ENCODE measurements at places on chromosomes 5 and 9.

- DNase-seq: no peak
Observed at GRCh38 chr5:148961261-148962199, 101.3 kb downstream of the SH3TC2 start.

- DNase-seq: no peak
Observed at GRCh38 chr9:16028548-16028947, 475.7 kb downstream of the CCDC171 start.

- DNase-seq: no peak
Observed at GRCh38 chr5:154047324-154047723, 8.6 kb downstream of the MFAP3 start.

- no peak for DNase-seq
Observed at GRCh38 chr5:127431977-127432585, 85.4 kb upstream of the PRRC1 start.

- DNase-seq: no peak
Observed at GRCh38 chr5:169970339-169970738, 10.0 kb downstream of the INSYN2B start.

DNA sequence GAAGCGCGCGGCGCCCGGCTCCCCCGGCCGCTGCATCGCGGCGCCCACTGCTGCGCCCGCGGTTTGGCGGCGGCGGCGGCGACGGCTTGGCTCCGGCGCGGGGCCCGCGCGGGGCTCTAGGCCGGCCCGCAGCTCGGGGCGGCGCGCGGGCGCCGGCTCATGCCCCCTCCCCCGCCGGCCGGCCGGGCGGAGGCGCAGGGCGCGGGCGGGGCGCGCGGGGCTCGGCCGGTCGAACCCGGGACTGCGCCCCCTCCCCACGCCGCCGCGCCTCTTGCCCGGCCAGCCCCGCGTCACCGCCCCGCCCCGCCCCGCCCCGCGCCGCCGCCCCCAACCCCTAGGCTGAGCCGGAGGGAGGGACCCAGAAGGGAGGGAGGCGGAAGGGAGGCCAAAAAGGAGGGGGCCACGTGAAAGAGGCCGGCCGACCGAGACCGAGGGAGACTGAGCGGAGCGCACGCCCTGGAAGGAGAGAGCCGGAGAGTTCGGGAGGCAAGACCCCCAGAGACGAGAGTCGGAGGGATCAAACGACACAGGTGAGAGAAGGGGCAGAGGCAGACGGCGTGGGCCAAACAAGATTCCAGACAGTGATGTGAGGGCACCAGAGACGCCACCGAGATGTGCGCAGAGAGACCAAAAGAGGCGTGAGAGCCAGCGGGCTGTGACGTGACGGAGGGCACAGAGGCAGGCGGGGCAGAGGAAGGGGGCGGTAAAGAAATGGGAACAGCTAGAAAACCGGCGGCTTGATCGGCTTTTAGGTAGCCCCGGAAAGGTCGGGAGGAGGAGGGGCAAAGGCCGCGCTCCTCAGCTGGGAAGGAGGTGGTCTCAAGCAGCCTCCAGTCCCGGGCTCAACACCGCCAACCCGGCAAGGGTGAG is at the start of gene BARX1:
Gene BARX1, minus strand, starts transcription at position 245 of the 870 bp plus-strand sequence. Its CDS starts 209 bp downstream, at position 36.
- no peak for DNase-seq
